ENCODE measurements at places on chromosomes 2 and 18.

DNA sequence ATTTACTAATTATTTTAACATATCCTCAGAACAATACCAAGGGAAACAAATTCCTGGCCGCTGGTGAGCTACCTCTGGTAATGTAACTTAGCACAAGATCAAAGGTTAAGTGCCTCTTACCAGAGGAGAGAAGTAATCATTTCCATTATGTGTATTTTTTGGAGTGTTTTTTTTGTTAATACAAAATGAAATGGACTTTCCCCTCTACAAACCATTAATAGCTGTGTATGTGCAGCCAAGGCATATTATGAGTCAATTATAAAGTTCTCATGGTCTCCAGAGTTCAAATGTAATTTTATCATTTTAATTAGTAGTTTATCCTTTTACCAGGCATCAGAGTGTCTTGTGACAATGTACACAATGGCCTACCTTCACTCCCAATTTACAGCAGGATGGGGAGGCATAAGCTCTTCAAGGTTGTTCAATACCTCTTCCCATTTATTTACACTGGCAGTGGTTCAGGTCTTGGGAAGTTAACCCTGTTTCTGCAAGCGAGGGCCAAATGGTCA is 242.2 kb downstream of the TGIF1 start:
- no peak for DNase-seq

DNA sequence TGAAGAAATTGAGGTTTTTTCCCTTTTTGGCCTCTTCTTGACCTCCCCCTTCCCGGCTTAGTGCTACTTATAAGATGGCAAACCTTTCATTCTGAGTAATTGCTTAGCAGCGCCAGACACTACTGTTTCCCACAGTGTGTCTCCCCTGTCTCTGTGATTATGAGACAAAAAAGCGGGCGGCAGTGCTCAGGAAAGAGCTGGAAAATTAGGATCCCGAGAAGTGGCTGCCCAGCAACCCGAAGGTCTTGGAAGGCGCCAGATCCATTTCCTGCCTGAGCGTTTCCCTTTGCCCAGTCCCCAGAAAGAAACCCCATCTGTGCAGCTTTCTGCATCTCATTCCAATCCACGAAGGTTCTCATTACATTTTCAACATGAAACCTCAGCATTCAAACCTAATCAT is 191.9 kb upstream of the APCDD1 start:
- DNase-seq, result no peak

GRCh38 chr2:62217970-62218369 is 22.1 kb downstream of the B3GNT2 start:
- DNase-seq, result no peak

- no peak for DNase-seq
Observed at GRCh38 chr2:213119061-213119809, 32.2 kb downstream of the IKZF2 start.
